ENCODE measurements at places on chromosomes 2 and 18. TPM values are rescaled to one million over a fixed set of nuclear protein-coding genes. Genes with fewer than 3 reads are reported as not detected.

Gene SERPINB11
- total RNA-seq: not detected

Gene ZEB2
- 0.13 TPM for total RNA-seq

Gene RNF149
- total RNA-seq: 28.2 TPM

Gene SATB2
- 5.1 TPM for total RNA-seq

Gene ATOH8
- 0.54 TPM for total RNA-seq

Gene APLF
- total RNA-seq: 4.9 TPM

DNA sequence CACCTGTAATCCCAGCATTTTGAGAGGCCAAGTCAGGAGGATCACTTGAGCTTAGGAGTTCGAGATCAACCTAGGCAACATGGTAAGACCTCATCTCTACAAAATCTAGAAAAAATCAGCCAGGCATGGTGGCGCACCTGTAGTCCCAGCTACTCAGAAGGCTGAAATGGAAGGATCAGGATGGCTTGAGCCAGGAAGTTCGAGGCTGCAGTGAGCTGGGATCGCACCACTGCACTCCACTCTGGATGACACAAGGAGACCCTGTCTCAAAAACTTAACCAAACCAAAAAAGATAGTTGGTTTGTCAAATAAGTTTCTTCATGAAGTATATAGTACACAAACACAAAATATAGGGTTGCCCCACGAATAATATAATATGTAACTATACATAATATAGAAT lies 197.6 kb downstream of the DPP4 start:
- no peak for DNase-seq
- H3K27me3 ChIP-seq: no peaks in the 10 kb centered on the region
- no peaks in the 10 kb centered on the region for H3K36me3 ChIP-seq
- H3K4me3 ChIP-seq: no peak overlapping the region
- no peaks in the 10 kb centered on the region for H3K4me1 ChIP-seq
- H3K27ac ChIP-seq: no peak overlapping the region

DNA sequence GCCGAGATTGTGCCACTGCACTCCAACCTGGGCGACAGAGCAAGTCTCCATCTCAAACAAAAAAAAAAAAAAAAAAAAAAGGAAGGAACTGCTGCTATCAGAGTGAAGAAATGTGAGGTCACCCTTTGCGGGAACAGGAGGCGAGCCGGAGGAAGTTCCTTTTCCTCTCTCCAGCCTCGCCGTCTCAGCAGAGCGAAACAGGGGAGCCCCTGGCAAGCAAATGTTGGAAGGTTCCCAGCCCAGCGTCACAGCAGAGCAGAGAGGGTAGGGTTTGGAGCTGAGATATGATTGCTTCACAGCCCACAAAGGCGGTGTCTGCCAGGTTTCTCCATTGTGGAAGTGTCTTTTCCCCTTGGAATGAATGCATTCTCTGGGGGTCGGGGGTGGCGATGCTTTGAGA lies 28.5 kb downstream of the SLC20A1 start:
- H3K4me1 ChIP-seq: no peaks in the 10 kb centered on the region
- 0 out of 2 replicates have a peak, but pooled peaks cover 3% of the 10 kb centered on the region for H3K27me3 ChIP-seq
- no peak for DNase-seq
- no peak overlapping the region for H3K27ac ChIP-seq
